ENCODE measurements at places on chromosomes 1 and 21.

- H3K4me1 ChIP-seq = peaks cover 34% of the 10 kb centered on the region
- no peak for DNase-seq
- peak overlapping the region; percentile 36 for H3K4me3 ChIP-seq
- H3K27me3 ChIP-seq = no peaks in the 10 kb centered on the region
Measured at GRCh38 chr21:45225741-45226327, 61.9 kb downstream of the POFUT2 start.

- no peaks in the 10 kb centered on the region for H3K4me1 ChIP-seq
- no peaks in the 10 kb centered on the region for H3K36me3 ChIP-seq
- no peak for DNase-seq
- H3K27ac ChIP-seq = no peak overlapping the region
- no peak overlapping the region for H3K4me3 ChIP-seq
Measured at GRCh38 chr1:83741770-83742169, 257.2 kb downstream of the TTLL7 start.

DNA sequence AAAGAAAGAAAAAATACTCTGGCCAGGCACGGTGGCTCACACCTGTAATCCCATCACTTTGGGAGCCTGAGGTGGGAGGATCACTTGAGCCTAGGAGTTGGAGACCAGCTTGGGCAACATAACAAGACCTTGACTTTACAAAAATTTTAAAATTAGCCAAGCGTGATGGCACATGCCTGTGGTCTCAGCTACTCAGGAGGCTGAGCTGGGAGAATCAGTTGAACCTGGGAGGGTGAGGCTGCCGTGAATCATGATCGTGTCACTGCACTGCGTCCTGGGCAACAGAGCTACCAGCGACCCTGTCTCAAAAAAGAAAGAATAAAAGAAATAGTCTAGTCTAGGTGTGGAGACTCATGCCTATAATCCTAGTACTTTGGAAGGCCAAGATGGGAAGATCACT lies 22.3 kb downstream of the RRP1B start:
- H3K27me3 ChIP-seq = no peaks in the 10 kb centered on the region
- H3K4me1 ChIP-seq = peaks cover 10% of the 10 kb centered on the region
- no peak for DNase-seq
- no peak overlapping the region for H3K27ac ChIP-seq
- no peak overlapping the region for H3K4me3 ChIP-seq

- DNase-seq = no peak
- H3K27me3 ChIP-seq = peaks cover 35% of the 10 kb centered on the region
- no peaks in the 10 kb centered on the region for H3K4me1 ChIP-seq
- H3K36me3 ChIP-seq = no peaks in the 10 kb centered on the region
- H3K27ac ChIP-seq = no peak overlapping the region
- H3K4me3 ChIP-seq = no peak overlapping the region
Measured at GRCh38 chr1:20126806-20127440, 7.6 kb upstream of the PLA2G2D start.

GRCh38 chr1:180917306-180918065 lies 4.8 kb downstream of the KIAA1614 start:
- no peak overlapping the region for H3K27ac ChIP-seq
- no peaks in the 10 kb centered on the region for H3K4me1 ChIP-seq

GRCh38 chr1:77557053-77557452 lies 125.4 kb downstream of the ZZZ3 start:
- H3K4me3 ChIP-seq = no peak overlapping the region
- no peak for DNase-seq
- peak overlapping the region; percentile 19 for H3K27ac ChIP-seq
- no peaks in the 10 kb centered on the region for H3K27me3 ChIP-seq

- no peak for DNase-seq
- no peak overlapping the region for H3K27ac ChIP-seq
- H3K4me1 ChIP-seq = no peaks in the 10 kb centered on the region
- H3K27me3 ChIP-seq = peaks cover 13% of the 10 kb centered on the region
Measured at GRCh38 chr21:25809013-25809412, 74.2 kb downstream of the GABPA start.

GRCh38 chr1:7110321-7110720 lies 325.1 kb downstream of the CAMTA1 start:
- no peak for DNase-seq
- H3K4me3 ChIP-seq = no peak overlapping the region
- no peaks in the 10 kb centered on the region for H3K4me1 ChIP-seq

Data from T-helper 17 cell (primary cell).